Stimulated activated CD4-positive, alpha-beta T cell treated with anti-CD3 and anti-CD28 coated beads, TNF-alpha, amount 100 ng/mL, for 1 hour (primary cell): ENCODE measurements at places on chromosomes 7 and 10.

GRCh38 chr7:95517458-95517857, 31.7 kb downstream of the ASB4 start:
- DNase-seq: no peak

- DNase-seq: no peak
Observed at GRCh38 chr7:121385056-121385799, 10.9 kb downstream of the FAM3C start.

DNA sequence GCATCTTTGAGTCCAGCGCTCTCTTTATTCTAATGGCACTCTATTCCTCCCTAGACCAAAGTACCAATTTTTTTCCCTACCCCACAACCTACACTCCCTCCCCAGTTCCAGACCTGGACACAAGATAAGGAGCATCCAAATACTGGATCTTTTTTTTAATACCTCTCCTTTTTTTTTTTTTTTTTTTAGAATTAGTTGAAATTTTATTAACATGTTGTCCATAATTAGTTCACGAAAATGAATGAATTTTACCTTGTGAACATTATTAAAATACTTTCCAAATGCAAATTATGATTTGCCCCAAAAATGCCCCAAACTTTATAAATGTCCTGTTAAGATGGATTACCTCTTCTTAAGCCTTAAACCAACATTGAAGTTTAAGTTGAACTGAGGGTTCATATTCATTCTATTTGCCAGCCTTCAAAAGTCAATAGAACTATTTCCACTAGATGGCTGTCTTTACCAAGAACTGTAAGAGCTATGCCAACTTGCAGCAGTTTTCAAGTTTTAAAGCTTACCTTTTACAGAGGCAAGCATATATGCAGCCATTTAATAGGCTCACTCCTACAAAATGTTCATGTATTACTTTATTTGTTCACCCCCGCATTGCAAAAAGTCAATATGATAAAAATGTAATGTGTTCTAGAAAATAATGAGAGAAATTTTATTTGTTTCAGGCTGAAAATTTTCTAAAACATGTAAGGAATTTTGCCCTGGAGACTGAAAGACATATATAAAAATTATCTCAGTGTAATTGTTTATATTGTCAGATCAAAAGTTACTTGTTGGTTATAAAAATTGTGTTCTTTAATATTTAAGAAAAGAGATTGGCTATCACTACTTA, 39.7 kb upstream of the TNKS2 start:
- DNase-seq: no peak

DNA sequence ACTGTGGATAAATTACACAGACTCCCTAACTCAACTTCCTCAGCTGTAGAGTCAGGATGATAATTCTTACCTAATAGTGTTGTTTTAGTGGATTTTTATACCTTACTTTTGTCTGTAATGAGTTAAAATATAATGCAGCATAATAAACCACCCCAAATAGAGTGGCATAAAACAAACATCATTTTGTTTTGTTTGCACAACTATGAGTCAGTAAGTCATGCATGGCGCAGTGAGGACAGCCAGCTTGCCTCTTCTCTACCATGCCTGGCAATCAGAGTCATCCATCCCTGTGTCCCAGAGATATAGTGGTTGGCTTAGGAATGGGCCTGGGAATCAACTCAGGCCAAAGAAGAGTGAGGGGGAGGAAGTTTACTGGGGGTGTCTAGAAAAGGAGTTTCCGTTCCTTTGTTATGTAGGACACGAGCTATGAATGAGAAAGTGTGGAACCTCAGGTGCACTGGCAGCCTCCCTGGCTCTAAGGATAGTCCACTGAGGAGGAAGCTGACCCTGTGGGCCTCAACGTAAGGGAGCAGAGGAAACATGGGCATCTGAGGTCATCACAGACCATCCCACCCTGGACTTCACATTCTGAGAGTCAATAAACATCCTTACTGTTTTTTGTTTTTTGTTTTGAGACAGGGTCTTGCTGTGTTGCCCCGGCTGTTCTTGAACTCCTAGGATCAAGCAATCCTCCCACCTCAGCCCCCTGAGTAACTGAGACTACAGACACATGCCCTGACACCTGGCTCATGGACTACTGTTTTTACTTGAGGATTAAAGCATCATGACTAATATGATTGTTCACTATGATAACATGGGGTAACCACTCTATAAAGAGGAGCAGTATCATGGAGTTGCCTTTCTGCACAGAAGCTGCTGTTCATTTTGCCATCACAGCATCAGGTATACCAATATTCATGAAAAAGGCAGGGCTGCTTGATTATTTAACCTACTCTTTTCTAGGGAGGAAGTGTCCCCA, 21.0 kb upstream of the GRB10 start:
- DNase-seq: no peak

DNA sequence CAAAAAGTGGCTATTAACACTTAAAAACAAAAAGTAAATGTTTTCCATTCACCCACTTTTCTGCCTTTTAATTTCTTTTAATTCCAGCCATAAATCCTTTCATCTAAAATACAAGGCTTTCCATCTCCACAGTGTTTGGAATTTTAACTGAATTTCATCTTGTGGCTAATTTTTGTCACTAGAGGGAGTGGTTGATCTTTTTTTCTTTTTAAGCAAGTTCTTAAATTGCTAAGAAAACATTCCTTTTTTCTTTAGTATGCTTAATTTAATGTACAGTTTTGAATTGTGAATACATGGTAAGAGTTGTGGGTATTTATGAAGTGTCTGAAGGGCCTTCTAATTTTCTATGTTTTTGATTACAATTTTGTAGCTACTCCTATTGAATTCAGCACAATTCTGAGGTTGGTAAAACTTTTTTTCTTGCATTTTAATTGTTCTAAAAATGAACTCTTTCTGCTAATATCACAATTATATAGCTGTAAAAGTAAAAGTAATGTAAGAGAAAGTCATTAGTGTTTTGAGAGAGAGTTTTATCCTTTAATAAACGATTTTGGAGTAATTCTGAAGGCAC, 54.9 kb upstream of the ANK3 start:
- no peak for DNase-seq

DNA sequence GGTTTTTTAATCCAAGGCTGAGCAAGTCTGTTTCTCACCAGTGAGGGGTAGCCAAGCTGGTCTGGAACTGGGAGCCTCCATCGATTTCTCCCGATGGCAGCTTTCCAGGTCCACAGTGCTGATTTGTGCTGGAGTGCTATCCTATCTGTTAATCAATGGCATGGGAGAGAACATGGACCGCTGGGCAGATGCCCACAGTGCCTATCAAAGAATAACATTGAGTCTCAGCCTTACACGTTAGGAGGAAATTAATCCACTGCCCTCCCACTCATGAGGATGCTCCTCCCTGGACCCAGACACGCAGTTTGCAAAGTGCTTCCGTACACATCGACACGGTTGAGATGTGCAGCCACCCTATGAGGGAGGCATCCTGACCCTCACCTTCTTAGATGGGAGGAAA, 36.0 kb upstream of the CUX1 start:
- no peak for DNase-seq

GRCh38 chr10:116444527-116445142, 17.0 kb downstream of the PNLIPRP3 start:
- DNase-seq: no peak

DNA sequence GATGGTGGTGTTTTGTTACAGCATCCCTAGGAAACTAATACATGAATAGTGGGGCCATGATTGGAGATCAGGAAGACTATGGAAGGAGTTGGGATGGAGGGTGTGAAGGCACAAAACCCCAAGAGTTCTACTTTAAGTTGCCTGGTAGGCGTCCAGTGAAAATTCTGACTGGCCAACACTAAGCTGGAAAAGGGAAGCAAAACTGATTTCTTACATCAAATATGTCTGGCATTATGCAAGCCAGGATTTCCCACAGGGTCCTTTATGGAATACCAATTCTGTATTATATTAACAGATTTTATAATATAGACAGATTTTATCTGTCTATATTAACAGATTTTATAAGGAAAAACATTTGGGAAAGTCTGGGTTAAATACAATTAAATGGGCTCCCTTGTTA, 16.2 kb downstream of the CPVL start:
- no peak for DNase-seq

GRCh38 chr7:92797693-92798092, 38.7 kb downstream of the CDK6 start:
- DNase-seq: no peak

GRCh38 chr7:98078197-98078870, 28.3 kb upstream of the LMTK2 start:
- no peak for DNase-seq

DNA sequence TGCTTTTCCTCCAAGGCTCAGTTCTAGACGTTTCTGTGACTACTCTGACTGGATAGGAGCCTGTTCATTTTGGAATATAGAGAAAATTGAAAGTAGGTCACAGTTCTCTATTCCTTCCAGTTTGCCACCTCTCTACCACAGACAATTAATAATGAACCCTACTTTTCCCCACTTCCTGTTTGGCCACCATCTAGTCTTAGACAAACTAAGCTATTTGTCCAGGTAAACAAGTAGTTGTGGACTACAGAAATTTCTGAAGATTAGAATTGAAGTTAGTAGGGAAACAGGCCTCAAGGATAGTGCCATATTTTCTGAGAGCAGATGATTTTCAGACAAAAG, 87.0 kb downstream of the AUTS2 start:
- no peak for DNase-seq

DNA sequence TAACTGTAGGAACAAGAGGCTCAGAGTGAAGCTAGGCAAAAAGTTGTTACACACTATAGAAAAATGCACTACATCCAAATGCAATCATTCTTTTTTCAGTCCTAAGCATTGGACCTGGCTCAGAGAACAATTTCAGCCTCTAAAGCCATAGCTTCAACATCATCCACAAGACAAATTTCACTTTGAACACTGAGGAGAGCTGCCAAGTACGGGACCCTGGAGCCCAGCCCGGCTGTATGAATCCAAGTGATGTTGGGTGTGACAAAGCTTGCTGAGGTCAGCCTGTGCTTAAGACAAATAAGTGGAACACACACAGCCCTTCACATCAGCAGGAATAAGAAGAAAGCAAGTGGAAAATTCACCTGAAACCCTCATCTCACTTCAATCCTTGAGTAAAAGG, 233.1 kb upstream of the PFKP start:
- DNase-seq: no peak

DNA sequence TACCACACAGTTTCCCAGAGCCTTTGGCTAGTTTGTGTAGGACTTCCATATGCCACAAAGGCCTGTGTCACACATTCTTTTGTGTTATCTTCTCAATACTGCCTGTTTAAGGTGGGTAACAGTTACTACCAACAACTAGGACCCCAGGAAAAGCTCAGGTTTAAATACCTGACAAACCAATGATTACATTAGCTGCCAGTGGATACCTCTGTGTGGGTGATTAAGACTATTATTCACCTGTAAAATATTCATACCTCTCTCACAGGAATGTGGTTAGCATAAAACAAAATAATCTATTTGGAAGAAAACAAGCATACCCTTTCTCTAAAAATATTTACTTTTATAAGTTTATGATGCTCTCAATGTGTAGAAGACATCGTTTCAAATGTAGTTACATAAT, 1007.7 kb downstream of the NRG3 start:
- no peak for DNase-seq

DNA sequence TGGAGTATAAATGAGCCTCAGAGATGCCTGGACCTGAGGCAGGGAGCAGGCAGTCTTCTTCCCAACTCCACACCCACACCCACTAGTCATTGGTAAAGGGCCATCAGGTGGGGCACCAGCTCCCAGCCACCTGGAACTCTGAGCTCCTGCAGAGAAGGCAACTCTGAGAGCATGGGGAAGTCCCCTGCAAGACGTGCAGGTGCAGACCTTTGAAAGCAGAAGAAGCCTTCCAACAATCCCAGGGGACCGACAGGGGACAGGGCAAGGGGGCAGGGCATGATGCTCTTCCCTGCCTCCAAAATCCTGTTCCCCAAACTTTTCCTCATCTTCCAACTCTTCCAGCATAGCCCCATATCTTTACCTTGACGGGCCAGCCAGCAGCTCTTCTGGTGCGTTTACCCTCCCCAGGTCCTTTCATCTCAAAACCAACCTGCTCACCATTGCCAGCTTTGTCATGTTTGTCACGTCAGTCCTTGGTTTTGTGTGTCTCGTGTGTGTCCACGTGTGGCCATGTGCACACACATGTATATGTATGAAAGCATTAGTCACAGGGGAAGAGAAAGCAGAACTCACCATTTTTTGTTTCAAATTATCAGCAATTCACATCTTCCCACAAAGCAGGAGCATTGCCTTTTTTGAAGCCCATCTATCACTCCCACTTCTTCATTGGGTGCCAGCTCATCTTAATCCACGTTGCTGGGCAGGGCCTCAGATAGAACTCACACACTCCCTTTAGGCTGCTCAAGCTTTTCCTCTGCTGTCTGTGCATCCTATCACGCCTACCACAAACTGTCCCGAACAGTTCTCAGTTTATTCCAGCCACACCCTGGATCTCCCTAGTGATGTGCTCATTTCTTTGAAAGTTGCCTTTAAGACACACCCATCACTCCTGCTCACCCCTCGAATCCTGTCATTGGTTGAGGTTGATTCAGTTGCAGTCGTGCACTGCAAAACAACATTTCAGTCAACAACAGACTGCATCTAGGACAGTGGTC, 41.0 kb upstream of the AMPH start:
- no peak for DNase-seq

GRCh38 chr7:74226633-74227032, 16.8 kb downstream of the LAT2 start:
- DNase-seq: no peak

DNA sequence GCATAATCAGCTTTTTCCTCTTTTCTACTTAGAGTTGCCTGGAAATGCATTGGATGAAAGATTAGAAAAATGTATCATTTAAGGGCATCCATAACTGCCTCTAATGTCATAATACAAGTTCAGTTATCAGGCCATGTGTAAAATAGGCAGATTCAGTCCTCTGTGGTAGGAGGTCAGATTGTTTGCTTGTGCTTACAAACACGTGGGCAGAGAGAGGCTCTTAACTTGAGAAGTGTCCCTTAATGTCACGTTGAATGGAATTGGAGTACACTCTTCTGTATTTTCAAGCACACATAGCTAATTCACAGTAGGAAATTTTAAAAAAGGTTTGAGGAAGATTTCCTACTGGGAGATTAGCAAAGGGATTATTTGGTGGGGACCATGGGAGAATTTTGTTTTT, 359.8 kb upstream of the MTPN start:
- no peak for DNase-seq

DNA sequence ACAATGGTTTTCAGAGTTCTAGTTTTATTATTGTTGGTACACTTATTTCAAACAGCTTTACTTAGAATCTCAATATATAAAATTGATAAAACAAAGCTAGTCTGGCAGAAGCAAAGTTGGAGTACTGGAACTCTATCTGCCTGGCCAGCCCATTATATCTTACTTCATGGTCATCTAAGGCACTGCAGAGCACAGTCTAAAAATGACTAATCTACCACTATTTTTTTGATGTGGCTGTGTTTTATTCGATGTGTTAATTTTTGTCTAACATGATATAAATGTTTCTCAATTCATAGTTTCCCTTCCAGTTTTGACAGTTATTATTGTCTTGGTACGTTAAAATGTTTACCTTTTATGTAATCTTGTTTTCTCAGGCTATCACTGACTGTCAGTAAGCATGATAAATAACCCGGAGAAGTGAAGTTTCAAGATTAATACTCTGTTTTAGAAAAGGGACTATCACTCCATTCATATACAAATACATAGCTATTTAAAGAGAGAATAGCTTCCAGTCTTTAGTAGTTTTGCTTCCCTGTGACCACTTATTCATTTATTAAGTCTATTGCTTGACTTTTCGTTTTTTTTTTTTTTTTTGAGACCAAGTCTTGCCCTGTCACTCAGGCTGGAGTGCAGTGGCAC, 60.6 kb upstream of the CSTF2T start:
- DNase-seq: no peak

- DNase-seq: no peak
Observed at GRCh38 chr10:81532403-81532802, 342.6 kb upstream of the NRG3 start.

- no peak for DNase-seq
Observed at GRCh38 chr7:2403718-2404648, 572 bp downstream of the CHST12 start.
